Aorta (tissue), 5 donors: ENCODE measurements at places on chromosomes 16 and 17. TPM values are rescaled to one million over a fixed set of nuclear protein-coding genes. Genes with fewer than 3 reads are reported as not detected.
A peak's percentile ranks its signal among the peaks of the same experiment; 100 is the strongest.

ACSM5 gene
- 5.8 TPM for total RNA-seq

TCAP gene
- total RNA-seq = 3.1 TPM

DNA sequence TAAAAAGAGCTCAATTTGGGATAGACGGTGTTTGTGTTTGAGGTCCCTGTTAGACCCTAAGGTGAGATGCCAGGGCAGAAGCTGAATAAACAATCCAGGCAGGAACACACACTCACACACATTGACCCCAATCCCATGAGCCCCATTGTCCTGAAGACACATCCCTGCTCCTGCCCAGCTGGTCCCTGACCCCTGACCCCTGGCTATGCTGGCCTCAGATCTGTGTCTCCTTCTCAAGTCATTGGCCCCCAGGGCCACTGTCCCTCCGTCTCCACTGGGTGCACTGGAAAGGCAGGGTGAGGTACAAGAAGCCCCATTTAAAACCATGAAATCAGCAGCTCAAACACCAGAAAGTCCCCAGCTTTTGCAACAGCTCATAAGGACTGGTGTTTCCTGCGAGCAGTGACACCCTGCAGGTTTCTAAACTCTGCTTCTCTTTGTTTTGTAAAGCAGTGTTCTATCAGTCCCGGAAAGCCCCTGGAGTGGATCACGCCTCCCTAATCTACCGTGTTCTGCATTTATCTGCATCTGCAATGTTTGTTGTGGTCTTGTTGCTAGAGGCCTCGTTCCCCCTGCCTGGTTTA, 18.0 kb upstream of the ASGR2 start:
- DNase-seq = no peak

DNA sequence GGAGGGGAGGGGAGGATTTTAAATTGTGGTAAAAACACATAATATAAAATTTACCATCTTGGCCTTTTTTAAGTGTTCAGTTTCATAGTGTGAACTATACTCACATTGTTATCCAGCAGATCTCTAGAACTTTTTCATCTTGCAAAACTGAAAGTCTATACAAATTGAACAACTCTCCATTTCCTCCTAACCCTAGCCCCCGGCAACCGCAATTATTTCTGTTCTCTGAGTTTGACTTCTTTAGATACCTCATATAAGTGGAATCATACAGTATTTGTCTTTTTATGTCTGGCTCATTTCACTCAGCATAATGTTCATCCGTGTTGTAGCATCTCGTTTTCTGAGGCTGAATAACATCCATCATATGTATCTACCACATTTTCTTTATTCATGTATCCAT, 30.0 kb upstream of the MRTFB start:
- DNase-seq = no peak

DNA sequence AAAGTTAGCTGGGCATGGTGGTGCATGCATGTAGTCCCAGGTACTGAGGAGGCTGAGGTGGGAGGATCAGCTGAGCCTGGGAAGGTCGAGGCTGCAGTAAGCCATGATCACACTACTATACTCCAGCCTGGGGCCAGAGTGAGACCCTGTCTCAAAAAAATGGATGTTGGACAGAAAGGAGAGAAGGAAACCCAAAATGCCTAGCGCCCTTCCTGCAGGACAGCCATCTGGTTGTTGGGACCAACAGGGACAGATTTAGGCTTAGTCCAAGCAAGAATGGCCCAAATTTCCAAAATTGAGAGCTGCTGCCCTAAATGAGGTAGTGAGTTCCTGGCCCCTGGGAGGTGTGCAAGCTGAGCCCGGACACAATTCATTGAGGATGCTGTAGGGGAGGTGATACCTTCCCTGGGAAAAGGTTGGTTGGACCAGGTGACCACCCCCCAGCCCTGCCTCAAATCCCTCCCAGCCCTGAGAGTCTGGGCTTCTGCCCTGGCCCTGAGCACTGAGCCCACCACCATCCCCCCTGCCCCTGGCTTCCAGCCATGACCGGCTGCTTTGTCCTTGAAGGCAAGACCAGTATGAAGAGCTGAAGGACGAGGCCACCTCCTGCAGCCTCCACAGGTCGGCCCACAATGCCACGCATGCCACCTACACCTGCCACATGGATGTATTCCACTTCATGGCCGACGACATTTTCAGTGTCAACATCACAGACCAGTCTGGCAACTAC, 35.1 kb downstream of the IL21R start:
- peak; percentile 58 for DNase-seq

GRCh38 chr17:33803199-33803685, 451.8 kb upstream of the CCL2 start:
- no peak for DNase-seq
